ENCODE measurements at places on chromosomes 7 and 10. TPM values are rescaled to one million over a fixed set of nuclear protein-coding genes. Genes with fewer than 3 reads are reported as not detected.

Gene SLC13A1
- 0.04 TPM for total RNA-seq

GRCh38 chr10:120999868-121000267, 148.7 kb downstream of the WDR11 start:
- no peak for DNase-seq

DNA sequence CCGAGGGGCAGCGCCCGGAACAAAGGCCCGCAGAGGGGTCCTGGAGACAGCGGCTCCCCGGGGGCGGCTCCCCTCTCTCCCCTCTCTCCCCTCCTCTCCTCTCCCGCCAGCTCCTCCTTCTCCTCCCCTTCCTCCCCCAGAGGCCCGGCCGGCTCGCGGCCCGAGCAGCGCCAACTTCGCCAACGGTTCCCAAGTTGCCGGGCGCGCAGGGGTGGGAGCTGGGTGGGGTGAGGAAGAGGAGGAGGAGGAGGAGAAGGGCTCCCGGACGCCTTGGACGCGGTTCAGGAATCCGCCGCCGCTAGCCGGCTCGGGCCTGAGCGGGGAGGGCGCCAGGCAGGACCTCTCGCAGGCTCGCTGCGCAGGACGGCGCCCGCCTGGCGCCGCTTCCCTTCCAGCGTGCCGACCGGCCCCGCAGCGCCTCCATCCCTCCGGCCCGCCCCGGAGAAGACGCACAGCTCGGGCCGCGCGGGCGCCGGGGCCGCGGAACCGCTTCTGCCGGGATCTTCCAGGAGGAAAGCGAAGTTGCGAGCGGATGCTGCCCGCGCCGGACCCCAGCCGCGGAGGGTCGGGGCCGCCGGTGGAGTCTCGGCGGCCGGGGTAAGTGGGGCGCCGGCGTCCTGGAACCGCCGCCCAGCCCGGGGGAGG, at the start of gene CHST3:
TSS of gene CHST3 (plus strand) at position 298 of the 645 bp plus-strand sequence. CDS start 41,448 bp downstream, outside the sequence.
- DNase-seq, result no peak

DNA sequence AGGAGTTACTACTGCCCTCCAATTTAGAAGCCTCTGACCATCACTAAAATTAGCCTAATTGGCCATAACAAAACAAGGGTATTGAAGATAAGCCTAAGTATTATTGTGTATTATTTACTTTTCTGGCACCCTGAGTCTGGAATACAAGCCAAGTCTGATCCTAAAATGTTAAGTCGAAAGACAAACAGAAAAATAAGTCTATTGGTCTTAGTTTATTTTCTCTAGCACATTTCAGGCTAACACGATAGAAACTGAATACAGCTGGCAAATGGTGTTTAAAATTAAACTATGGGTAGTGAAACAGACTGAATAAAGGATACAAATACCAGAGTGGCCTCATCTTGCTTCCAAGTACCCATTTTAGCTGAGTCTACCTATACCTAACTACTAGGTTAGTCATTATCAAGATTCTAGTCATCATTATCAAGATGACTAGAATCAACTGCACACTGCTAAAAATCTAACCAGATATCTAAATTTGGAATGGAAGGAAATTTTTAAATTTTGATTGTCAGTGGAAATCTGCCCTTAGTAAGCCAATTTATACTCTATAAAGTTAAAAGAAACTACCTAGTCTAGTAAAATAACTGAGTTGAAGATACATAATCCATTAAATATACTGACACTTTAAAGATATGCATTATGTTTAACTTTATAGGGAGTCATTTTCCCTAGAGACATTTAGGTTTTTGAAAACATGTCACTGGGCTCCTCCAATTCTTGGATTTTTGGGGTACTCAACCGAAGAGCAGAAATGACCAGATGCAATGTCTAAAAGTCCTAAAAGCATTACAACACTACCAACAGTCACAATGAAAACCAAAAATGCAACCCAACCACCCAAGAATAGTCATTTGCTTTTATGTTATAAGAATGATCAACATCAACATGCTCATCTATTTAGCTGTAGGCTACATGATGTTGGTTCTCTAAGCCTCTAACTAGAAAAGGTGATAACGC, 80.9 kb downstream of the NT5C2 start:
- no peak for DNase-seq

Gene CHN2
- total RNA-seq, result 0.38 TPM

Gene HDAC9
- 0.31 TPM for total RNA-seq

DNA sequence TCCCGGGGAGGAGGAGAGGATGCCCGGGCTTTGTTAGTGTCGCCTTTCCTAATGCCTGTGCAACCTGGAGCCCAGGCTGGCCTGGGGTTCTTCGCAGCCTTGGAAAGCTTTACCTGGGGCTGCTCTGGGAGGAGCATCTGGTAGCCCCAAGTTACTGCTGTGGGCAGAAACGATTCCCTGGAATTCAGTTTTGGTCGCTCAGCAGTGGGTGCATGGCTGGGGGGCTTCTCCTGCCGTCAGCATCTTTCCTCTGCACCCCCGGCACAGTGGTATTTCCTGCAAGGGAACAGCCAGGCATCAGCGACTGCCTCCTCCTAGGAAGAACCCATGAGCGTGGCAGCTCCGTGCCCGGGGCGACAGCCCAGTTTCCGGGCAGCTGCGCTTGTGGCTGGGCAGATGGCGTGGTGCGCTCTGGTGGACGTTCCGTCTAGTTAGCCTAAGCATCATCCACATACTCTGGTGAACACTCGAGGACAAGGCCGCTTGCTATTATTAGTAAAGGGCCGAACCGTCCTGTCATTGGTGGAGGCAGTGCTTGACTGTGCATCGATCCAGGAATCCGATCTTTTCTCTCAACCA, 107.0 kb upstream of the BTBD16 start:
- no peak for DNase-seq
